ENCODE measurements at places on chromosomes 11 and 22. TPM values are rescaled to one million over a fixed set of nuclear protein-coding genes. Genes with fewer than 3 reads are reported as not detected.

DNA sequence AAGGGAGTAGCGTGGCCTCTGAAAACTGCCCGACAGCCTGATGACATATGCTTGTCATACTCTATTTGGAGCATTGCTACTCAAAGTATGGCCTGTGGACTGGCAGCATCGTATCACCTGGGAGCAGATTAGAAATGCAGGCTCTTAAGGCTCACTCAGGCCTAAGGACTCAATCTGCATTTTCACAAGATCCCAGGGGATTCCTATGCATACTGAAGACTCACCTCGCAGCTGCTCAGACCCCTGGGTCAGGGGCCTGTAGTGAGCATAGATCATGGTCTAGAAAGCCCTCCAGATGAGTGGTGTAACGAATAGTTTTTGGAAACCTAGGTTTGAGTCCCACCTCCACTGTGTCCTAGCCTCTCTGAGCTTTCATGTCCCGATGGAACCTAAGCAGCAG lies 126.3 kb downstream of the FEZ1 start:
- DNase-seq = no peak
- no peak overlapping the region for H3K27ac ChIP-seq
- H3K36me3 ChIP-seq = peaks cover 25% of the 10 kb centered on the region
- H3K4me1 ChIP-seq = peaks cover 30% of the 10 kb centered on the region

DNA sequence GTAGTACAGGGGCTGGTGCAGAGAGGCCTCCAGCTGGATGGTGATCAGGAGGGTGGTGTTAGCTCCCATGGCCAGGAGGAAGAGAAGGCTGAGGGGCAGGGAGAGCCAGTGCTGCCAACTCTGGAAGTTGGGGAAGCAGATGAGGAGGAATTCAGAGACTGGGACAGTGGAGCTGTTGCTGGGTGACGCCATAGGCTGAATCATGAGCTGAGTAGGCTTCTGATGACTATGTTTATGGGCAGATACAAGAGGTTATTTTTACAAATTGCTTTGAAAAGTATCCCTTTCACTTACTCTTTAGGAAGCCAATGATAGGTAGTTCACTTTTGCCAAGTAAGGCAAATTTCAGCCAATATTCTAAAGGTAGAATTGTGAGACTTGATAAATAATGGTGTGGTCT lies 3.1 kb downstream of the OR56A1 start:
- H3K4me3 ChIP-seq = no peak overlapping the region
- H3K27ac ChIP-seq = no peak overlapping the region
- H3K4me1 ChIP-seq = no peaks in the 10 kb centered on the region
- peaks cover 14% of the 10 kb centered on the region for H3K27me3 ChIP-seq
- no peak for DNase-seq
- no peaks in the 10 kb centered on the region for H3K36me3 ChIP-seq

DNA sequence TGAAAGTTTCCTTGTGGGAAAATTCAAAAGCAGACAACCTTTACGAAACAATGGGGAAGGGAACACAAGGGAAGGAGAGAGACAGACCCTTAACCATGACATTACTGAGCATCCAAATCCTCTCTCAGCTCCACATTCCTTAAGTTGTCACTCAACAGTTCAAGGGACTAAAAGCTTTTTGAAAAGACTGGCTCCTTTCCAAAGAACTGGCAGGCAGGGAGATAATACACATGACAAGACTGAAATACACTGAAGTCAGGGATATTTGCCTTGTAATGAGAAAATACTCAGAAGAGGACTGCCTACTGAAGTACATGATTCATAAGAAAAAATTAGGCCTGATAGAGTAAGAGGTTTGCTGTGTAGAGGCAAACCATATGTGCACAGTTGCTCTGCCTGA lies 69.1 kb downstream of the SMCO4 start:
- peaks cover 9% of the 10 kb centered on the region for H3K36me3 ChIP-seq
- peaks cover 13% of the 10 kb centered on the region for H3K4me1 ChIP-seq
- H3K27ac ChIP-seq = no peak overlapping the region
- no peak overlapping the region for H3K4me3 ChIP-seq
- H3K27me3 ChIP-seq = no peaks in the 10 kb centered on the region

DNA sequence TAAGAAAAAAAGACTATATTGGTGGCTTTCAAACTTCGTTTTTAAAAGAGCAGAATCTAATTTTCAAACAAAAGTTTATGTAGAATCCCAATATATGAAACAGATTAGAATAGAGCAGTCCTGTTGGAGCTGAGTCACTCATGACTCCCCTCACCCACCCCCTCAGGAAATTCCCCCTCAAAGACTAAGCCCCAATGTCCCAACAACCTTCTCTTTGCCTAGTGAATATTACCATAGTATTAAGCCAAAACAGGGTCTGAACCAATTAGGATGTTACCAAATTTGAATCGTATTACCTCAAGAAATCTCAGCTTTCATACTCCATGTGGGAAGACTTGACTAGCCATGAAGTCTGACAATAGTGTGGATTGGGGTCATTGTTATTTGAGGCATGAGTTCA lies 7.8 kb upstream of the PIWIL4 start:
- H3K4me3 ChIP-seq = no peak overlapping the region
- peaks cover 48% of the 10 kb centered on the region for H3K4me1 ChIP-seq
- no peaks in the 10 kb centered on the region for H3K36me3 ChIP-seq
- DNase-seq = no peak
- no peaks in the 10 kb centered on the region for H3K27me3 ChIP-seq
- no peak overlapping the region for H3K27ac ChIP-seq

- peaks cover 3% of the 10 kb centered on the region for H3K27me3 ChIP-seq
- DNase-seq = no peak
- no peak overlapping the region for H3K4me3 ChIP-seq
Observed at GRCh38 chr11:80899381-80899780, 1458.6 kb upstream of the TENM4 start.

GRCh38 chr11:2096919-2097301 lies 42.3 kb downstream of the IGF2 start:
- peak overlapping the region; percentile 84 for H3K27ac ChIP-seq
- H3K27me3 ChIP-seq = no peaks in the 10 kb centered on the region
- peaks cover 34% of the 10 kb centered on the region for H3K4me1 ChIP-seq
- no peak for DNase-seq

The FAM227A gene
- 1.5 TPM for total RNA-seq

The ADM gene
- total RNA-seq = 33.0 TPM
